ENCODE measurements at places on chromosomes 11 and 22.

DNA sequence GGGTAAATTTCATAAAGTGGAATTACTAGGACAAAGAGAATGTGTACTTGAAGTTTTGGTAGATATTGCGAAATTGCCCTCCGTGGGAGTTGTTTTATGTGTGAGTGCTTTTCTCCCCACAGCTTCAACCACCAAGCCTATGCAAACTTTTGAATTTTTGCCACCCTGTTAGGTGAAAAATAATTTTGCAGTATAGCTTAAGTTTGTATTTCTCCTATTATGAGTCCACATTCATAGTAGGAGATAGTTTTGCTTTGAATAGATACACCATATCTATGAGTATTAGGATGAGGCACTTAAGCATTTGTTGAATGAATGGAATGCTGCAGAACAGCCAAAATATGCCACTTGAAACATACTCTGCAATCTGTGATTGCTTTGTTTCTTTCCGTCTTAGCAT, 43.6 kb downstream of the UVRAG start:
- DNase-seq, result no peak

- no peak for DNase-seq
Observed at GRCh38 chr22:25085930-25086901, 113.4 kb upstream of the CRYBB3 start.

- no peak for DNase-seq
Observed at GRCh38 chr11:122337241-122337640, 221.2 kb upstream of the BLID start.

DNA sequence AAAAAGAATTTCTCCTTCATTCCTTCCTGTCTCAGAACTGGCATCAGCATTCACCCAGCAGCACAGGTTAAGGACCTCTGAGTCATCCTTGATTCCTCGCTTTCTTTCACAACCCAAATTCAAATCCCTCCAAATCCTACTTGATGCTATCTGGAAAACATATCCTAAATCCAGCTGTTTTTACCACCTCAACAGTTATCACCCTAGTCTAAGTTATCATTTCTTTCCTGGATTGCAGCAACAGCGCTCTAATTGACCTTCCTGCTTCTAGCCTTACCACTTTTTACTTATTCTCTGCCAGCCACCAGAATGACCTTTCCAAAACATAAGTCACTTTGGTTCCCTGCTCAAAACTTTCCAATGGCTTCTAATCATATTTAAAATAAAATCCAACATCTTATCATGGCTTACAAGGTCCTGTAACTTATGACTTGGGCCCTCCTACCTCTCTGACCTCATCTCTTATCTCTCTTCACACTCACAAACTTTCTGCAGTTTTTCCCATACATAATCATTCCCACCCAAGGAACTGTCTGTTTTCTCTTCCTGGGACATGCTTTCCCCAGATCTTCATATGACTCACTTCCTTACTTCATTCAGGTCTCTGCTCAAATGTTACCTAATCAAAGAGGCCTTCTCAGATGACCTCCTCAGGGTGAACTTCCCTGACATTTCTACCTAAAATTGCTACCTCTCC, 119.4 kb downstream of the TTC28 start:
- no peak for DNase-seq

DNA sequence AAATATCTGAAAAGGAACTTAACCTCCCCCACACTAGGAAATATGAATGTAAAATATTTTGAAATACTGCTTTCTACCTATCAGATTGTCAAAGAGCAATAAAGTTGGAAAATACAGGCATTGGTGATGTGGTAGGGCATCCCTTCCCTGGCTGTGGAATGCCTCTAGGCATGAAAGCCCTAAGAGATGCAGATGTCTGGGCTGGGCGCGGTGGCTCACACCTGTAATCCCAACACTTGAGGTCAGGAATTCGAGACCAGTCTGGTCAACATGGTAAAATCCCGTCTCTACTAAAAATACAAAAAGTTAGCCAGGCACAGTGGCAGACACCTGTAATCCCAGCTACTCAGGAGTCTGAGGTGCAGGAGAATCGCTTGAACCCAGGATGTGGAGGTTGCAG, 22.0 kb downstream of the ARAP1 start:
- DNase-seq, result peak; percentile 78

- no peak for DNase-seq
Observed at GRCh38 chr11:116168459-116168787, 604.4 kb downstream of the BUD13 start.
